Activated CD4-positive, alpha-beta T cell treated with anti-CD3 and anti-CD28 coated beads, Interleukin-2, amount 10 ng/mL, durations not matched to agents 7 days and 5 days (primary cell): ENCODE measurements at places on chromosomes 4 and X. TPM values are rescaled to one million over a fixed set of nuclear protein-coding genes. Genes with fewer than 3 reads are reported as not detected.

DNA sequence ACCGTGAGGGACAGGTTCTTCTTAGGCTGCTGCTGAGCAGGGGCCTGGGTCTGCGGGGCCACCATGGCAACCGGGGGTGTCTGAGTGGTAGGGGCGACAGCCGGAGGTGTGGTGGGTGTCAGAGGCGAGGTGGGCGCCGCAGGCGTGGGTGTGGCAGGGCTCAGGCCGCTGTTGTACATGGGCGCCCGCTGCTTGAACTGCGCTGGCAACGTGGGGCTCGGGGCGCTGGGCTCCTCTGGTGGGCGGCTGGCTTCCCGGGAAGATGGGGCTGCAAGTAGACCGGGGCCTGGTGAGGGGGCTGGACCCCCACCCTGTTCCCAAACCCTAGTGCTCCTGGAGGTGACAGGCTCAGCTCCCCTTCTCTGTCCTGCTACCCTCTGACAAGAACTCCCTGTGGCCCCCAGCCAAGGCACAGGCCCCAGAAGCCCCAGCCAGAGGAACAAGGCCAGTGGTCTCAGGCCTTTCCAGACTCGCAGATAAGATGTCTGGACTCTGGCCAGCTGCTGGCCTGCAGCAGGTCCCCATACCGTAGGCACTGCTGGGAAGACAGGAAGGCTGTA is 24.8 kb downstream of the NELFA start:
- peaks cover 2% of the 10 kb centered on the region for H3K4me1 ChIP-seq
- no peak for DNase-seq
- no peak overlapping the region for H3K27ac ChIP-seq
- peaks cover 36% of the 10 kb centered on the region for H3K36me3 ChIP-seq
- no peak overlapping the region for H3K4me3 ChIP-seq

- H3K27ac ChIP-seq, result no peak overlapping the region
- peaks cover 2% of the 10 kb centered on the region for H3K27me3 ChIP-seq
- H3K4me1 ChIP-seq, result peaks cover 10% of the 10 kb centered on the region
Observed at GRCh38 chr4:71270901-71271300, 67.9 kb upstream of the SLC4A4 start.

DNA sequence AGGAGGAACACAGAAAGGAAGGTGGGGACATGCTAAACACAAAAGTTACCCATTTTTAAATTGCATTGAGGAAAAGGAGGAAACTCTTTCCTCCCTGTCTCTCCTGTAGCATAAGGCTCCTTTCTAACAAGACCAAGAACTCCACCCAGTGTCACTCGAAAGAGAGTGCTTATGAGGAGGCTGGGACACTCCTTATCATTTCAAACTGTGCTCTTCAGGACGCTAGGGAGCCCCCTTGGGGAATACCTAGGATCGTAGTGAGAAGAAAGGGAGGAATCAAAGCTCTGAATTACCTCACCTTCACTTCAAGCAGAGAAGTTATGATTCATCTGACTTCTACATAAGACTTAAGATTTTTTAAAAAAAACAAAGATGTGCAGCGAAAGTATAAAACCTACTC is 65.5 kb downstream of the F9 start:
- no peaks in the 10 kb centered on the region for H3K27me3 ChIP-seq
- no peak overlapping the region for H3K4me3 ChIP-seq
- no peaks in the 10 kb centered on the region for H3K4me1 ChIP-seq
- no peak for DNase-seq
- H3K27ac ChIP-seq, result no peak overlapping the region

BEX1 gene
- not detected for total RNA-seq

TLR10 gene
- not detected for total RNA-seq

ARAP2 gene
- total RNA-seq, result 35.8 TPM

SYP gene
- total RNA-seq, result 2.5 TPM
